ENCODE measurements at places on chromosomes 12 and 14.

DNA sequence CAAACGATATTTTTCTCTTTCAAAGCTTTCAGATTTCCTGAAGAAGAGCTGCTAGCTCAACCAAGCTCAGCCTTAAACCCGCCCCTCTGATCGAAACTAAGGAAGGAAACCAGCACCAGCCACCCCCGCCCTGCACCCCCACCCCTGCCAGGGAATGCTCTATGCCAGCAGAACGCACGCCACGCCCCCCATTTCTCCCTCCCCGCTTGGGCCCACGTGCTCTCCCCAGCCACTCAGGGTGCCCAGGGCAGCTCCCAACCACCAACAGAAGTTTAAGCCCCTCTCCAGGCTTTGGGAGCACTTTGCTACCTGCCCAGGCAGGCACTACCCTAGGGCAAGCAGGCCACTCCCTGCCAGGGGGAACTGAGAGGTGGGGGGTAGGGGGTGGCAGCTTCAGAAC, 18.8 kb upstream of the KRT78 start:
- DNase-seq: peak; percentile 68

GRCh38 chr14:50794068-50794645, 36.8 kb downstream of the NIN start:
- DNase-seq: no peak

- no peak for DNase-seq
Observed at GRCh38 chr14:55373784-55374705, 37.6 kb downstream of the ATG14 start.

DNA sequence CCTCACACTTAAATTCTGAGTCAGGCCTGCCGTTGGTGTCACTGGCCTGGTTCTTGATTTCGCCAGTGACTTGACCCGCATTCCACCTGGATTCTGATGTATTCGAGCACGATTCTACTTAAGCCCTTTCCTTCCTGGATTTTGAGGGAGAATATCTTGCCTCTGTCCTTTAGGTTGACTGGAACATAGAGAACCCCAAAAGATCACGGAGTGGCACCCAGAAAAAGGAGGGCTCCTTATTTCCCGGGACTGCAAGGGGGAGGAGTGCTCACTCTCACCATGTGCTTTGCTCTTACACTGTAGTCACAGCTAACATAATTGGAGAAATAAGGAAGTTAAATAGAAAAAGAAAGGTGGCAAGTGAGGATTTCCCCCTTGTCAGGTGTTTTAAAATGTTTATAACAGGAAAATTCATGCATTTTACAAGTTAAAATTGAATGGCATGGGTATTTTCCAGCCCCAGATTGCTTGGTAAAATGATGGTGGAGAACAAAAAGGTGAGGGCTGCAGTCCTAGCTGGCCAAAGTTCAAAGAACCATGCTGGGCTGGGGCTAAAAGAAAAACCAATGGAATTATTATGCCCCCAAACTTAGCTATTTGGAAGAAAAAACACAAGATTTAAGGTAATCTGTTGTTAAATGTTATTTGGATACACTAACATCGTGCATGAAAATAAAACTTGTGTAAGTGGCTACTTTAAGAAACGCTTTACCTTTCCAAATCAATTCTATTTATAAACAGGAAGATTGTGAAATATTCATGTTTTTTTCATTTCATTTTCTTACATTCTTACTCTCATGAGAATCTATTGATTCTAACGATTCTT, 8.9 kb downstream of the FOXA1 start:
- no peak for DNase-seq

- DNase-seq: no peak
Observed at GRCh38 chr14:101729382-101729781, 32.1 kb upstream of the PPP2R5C start.

DNA sequence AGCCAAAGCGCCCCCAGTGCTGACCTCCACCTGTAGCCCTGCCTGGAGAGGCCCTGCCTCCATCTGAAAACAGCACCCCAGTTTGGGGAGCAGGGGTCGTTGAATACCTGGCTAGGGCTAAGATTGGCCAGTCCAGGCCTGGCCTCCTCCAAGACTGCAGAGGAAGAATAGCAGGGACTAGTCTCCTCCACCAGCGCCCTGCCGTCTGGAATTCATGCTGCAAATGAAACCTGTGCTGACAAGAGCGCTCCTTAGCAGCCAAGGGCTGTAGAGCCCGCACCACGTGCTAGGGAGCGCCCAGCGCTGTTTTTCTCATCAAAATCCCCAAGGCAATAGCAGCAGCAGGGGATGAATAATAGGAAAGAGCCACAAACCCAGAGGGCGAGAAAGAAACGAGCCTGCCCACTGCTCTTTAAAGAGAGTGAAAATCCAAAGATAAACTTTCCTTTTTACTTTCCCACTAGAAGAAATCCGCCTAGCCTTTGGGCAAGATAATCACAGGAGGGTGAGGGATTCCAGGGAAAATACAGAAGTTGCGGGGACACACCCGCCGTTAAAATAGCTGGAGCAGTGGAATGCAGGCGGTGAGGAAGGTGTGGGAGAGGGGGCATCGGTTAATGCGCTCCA, 3.3 kb downstream of the COL2A1 start:
- no peak for DNase-seq

GRCh38 chr14:99481745-99482099, 513 bp downstream of the CCNK start:
- DNase-seq: no peak

DNA sequence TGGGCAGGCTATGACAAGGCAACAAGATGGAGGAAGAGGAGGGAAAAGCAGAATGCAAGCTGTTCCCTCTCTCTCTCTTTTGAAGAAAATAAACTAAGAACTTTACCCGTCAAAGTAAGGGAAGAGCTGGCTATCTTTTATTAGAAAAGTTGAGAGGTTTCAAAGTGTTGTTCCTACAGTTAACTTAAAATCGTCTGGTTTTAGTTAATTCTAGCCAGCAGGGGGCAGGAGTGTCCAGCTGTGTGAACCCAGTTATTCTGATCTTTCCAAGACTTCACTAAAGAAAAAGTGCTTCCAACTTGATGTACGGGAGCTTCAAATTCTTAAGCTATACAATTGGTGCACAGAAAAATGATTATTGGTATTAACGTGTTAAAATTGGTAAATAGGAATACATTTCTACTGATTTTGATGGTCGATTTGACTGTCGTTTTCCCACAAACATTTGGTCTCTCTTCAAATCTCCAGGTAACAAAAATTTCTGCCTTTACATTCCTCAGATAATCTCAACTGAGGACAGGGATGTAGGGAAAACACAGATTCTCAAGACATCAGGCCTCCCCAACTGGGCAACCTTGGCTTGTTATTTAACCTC, 28.4 kb upstream of the MON2 start:
- DNase-seq: peak; percentile 32

GRCh38 chr12:57470970-57471656, 8.6 kb downstream of the ARHGAP9 start:
- no peak for DNase-seq

- no peak for DNase-seq
Observed at GRCh38 chr12:53543539-53543938, 36.3 kb upstream of the NPFF start.

DNA sequence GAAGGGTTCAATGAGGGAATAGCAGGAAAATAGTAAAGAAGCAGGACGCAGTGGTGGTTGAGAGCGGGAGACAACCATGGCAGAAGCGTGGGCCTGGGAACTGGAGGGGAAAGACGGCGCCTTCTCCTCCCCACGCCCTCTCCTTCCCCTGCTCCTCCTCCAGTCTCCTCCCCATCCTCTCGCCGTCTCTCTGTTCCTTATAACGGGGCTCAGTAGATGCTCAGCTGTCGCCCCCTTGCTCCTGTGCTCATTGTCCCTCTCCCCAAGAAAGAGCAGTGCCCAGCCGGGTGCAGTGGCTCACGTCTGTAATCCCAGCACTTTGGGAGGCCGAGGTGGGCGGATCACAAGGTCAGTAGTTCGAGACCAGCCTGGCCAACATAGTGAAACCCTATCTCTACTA, 142.0 kb downstream of the BCL11B start:
- peak; percentile 16 for DNase-seq

DNA sequence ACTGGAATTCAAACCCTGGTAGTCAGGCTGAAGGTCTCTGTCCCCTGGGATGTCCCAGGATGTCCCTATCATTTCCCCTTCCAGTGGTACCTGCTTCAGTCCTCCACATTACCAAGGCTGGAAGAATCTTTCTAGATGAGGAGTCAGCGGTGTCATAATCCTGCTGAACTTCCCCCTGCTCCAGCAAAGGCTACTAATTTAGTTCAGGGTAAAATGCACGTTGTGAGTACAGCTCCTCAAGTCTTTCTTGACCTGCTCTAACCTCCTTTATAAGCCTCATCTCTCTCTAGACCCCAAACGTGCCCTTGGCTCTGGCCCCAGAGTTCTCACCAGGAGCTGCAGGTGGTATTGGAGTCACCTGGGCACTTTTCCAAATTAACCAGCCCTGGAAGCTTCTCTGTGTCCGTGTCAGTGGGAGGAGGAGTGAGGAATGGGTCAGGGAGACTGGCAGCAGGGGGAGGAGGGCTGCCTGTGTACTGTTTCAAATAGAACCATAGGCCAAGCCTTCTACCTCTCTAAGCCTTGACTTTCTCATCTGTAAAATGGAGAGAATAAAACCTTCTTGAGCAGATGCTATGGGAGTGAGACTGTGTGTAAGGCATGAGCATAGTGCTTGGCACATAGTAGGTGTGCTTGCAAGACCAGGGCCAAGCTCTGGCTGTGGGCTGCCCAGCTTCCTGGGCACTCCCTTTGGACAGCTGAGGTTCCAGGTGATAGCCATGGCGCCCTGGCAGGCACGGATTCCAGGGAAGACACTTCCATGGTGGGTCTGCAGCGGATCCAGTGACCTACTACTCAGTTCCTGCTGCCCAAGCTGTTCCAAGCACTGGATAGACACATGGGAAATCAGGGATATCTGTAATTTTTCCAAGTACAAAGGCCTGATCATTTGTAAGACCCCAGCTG, 24.5 kb downstream of the ASB2 start:
- DNase-seq: no peak

DNA sequence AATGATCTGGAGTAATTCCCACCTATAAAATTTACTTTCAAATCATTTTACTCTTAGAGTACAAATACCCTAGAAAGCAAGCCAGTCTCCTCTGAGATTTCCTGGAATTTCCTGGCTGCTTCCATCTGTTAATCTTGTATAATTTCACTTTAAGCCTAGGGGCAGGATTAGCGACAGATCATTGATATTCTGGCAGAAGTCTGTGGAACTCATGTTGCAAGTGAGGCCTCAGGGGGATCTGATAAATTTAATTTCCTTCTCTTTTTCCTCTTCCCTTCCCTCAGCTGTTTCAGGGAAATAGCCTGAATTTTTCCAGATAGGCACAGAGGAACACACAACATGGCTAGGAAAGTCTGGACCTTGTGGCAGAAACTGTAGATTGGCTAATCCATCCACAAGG, 5.9 kb upstream of the KRT6A start:
- DNase-seq: no peak

DNA sequence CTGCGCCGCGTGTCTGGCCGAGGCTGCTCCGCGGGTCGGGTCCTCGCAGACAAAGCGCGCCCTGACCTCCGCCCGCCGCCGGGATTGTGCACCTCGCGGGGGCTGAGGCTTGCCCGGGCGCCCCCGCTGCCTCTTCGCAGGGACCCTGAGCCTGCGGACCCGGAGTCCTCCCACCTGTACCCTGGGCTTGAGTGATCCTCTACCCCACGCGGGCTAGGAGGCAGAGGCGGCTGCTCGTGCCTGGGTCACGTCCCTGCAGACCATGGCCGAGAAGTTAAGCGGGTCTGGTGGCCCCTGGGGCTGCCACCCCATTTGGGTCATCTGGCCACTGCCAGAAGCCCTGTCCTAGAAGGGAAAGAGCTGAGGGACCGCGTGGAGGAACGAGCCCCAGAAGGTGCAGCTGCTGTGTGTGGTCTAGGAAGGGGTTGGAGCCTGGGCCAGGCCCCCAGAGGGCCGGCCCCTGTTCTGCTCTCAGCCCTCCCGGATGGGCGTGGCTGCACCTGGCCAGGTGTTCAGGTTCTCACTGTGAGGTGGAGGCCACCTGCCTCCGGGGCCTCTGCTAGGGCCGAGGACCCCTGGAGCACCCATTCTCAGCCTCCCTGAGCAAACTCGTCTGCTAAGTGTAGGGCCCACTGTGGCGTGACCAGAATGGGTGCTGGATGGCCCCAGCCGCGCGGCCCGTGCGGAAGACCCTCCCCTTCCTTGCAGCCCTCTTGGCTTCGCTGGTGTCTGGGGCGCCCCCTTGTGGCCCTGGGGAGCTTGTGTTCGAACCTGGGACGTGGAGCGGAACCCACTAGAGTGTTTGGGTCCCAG, 49.6 kb downstream of the LRCOL1 start:
- DNase-seq: peak; percentile 86

DNA sequence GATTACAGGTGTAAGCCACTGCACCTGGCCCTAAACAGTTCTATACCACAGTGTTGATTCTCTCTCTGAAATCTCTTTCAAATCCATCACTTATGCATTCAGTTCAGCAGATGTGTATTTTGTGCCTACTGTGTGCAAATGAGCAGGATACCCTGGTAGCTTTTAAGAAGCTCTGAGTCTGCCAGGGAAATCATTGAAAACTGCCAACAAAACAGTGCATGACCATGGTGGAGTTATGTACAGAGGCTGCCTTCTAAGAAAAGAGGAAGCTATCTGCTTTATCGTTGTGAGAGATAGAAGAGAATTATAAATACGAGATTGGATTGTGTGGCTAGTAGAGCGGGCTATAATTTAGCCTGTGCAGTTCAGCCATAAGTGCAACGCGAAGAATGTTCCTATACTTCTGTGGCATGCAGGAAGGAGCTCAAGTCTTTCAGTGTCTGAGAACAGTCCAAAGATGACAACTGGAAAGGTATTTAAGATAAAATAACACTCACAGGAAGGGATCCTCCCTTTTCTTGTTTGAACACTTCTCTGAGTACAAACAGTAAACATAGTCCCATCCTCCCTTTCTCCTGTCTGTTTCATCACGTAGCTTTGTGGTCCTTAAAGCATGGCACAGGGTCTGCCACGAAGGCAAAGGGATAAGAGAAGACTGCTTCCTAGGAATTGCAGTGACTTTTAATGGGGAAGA, 4.3 kb downstream of the DIP2B start:
- DNase-seq: no peak

- no peak for DNase-seq
Observed at GRCh38 chr12:109731231-109731731, 17.7 kb downstream of the FAM222A start.

DNA sequence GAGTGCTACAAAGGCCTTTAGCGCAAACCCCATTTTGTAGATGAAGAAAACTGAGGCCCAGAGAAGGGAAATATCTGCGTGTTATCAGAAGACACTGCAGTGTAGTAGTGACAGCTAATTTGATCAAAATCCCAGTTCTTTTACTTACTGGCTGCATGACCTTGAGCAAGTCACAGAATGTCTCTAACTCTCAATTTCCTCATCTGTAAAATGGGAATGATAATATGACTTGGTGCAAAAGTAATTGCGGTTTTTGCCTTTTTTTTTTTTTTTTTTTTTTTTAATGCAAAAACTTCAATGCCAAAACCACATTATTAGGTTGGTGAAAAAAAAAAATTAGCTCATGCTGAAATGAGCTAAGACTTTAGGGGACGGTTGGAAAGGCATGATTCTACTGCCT, 69.7 kb downstream of the C12orf75 start:
- no peak for DNase-seq

- no peak for DNase-seq
Observed at GRCh38 chr12:51533799-51534198, 57.2 kb upstream of the SCN8A start.

- no peak for DNase-seq
Observed at GRCh38 chr12:63079791-63080502, 71.1 kb downstream of the AVPR1A start.
